ENCODE measurements at places on chromosomes 2 and 18.
A peak's percentile ranks its signal among the peaks of the same experiment; 100 is the strongest.

DNA sequence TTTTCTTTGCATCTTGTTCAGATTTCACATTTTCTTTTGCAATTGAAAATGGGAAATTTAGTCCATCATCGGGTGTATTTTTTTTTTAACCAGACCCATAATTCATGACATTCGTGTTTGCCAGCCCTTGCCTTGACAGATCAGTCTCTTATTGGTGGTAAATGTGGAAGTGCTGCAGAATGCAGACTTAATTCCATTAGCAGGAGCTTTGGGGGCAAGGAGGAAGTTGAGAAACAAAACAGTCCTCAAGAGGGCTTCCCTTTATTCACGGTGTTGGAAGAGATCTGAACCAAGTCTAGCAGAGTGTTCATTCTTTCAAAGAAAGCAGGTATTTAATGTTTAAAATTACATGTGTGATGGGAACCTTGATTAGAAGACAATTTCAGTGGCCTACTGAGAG, 16.6 kb upstream of the RPE start:
- no peak for DNase-seq

GRCh38 chr2:56522605-56523089, 338.9 kb downstream of the CCDC85A start:
- DNase-seq: no peak

GRCh38 chr2:213733893-213734292, 449.6 kb downstream of the SPAG16 start:
- DNase-seq: no peak

- no peak for DNase-seq
Measured at GRCh38 chr18:34871435-34871834, 161.3 kb downstream of the DTNA start.

- DNase-seq: no peak
Measured at GRCh38 chr18:59906203-59906602, 6.4 kb downstream of the PMAIP1 start.

DNA sequence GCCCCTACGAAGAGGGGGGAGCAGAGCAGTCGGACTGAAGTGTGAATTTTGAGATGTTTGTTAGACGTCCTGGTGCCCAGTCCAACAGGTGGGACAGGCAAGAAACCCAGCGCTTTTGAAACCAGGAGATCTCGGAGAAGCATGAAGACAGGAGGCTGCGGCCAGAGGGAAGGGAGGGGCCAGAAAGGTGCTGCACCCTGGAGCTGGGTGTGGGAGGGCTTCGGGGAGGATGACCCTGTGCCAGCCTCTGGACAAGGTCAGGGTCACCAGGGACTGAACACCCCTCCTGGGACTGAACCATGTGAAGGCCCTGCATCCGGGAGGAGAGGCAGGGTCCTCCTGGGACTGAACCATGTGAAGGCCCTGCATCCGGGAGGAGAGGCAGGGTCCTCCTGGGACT, 6.1 kb downstream of the TMEM18 start:
- no peak for DNase-seq

- no peak for DNase-seq
Measured at GRCh38 chr2:8627019-8627691, 54.7 kb upstream of the ID2 start.

DNA sequence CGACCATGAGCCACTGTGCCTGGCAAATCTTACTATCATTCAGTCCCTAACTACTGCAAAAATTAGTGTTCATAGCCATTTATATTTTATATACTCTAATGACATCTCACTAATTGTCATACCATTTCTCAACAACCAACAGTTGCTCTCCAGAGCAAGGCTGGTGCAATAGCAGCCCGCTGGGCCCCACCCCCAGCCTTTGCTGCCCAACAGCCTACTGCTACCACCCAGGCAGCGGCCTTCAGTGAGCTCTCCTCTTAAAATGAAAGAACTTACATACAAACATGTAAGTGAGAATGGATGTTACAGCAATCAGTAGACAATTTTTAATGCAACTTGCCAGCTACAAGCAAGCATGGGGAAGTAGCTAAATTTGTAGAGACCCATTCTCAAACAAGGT, 90.5 kb downstream of the HNRNPLL start:
- DNase-seq: no peak

GRCh38 chr18:73544617-73545016, 603.0 kb downstream of the FBXO15 start:
- DNase-seq: no peak

- no peak for DNase-seq
Measured at GRCh38 chr2:33322612-33323011, 153.8 kb upstream of the RASGRP3 start.

- DNase-seq: no peak
Measured at GRCh38 chr2:148882051-148882450, 7.0 kb downstream of the KIF5C start.

DNA sequence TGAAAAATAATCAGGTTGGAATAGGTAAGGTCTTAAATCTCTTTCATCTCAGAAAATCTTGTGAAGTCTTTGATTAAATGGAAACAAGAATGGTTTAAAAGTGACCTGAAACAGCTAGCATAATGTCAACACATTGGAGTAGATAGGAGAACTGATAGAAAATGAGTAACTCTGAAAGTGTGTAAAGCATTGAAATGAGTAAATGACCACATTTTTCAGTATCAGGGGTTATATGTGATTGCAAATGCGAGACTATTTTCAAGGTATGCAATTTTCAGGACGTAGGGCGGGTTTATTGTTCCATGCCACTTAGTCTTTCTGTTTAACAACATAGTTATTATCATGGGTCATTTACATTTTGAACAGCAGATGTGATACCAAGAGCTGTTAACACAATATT, 1383.2 kb downstream of the LRP1B start:
- DNase-seq: no peak

GRCh38 chr2:220847589-220847988, 724.5 kb downstream of the EPHA4 start:
- no peak for DNase-seq

- no peak for DNase-seq
Measured at GRCh38 chr2:101135412-101136296, 15.5 kb downstream of the TBC1D8 start.

DNA sequence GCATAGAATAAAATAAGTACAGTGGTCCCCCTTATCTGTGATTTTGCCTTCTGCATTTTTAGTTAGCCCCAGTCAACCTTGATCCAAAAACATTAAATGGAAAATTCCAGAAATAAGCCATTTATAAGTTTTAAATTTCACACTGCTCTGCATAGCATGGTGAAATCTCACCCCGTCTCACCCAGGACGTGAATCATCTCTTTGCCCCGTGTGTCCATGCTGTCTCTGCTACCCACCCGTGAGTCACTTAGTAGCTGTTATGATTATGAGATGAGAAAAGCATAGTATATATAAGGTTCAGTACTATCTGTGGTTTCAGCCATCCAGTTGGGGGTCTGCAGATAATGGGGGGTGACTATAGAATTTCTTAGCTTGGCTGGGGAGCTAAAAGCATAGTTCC, 67.3 kb downstream of the RHBDD1 start:
- no peak for DNase-seq

GRCh38 chr2:42744545-42745082, 19.3 kb downstream of the OXER1 start:
- no peak for DNase-seq

GRCh38 chr2:1518331-1518803, 105.1 kb downstream of the TPO start:
- no peak for DNase-seq

GRCh38 chr2:175449616-175450015, 268.1 kb upstream of the ATP5MC3 start:
- no peak for DNase-seq

DNA sequence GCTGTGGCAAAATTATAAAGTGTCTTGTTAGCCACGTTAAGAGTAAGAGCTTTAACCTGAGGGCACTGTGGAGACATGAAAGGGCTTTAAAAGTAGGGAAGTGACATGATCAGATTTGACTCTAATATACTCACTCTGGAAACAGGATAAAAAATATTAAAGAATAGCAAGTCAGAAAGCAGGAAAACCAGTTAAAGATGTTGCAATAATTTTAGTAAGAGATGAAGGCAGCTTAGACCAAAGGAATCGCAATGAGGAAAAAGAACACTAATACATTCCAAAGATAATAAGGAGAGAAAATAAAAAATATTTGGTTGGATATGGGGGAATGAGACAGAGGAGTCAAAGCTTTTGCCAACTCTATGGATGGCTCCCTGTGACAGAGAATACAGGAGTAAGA, 183.8 kb downstream of the DYM start:
- DNase-seq: no peak

GRCh38 chr2:144166743-144167142, 353.2 kb downstream of the ZEB2 start:
- DNase-seq: no peak

DNA sequence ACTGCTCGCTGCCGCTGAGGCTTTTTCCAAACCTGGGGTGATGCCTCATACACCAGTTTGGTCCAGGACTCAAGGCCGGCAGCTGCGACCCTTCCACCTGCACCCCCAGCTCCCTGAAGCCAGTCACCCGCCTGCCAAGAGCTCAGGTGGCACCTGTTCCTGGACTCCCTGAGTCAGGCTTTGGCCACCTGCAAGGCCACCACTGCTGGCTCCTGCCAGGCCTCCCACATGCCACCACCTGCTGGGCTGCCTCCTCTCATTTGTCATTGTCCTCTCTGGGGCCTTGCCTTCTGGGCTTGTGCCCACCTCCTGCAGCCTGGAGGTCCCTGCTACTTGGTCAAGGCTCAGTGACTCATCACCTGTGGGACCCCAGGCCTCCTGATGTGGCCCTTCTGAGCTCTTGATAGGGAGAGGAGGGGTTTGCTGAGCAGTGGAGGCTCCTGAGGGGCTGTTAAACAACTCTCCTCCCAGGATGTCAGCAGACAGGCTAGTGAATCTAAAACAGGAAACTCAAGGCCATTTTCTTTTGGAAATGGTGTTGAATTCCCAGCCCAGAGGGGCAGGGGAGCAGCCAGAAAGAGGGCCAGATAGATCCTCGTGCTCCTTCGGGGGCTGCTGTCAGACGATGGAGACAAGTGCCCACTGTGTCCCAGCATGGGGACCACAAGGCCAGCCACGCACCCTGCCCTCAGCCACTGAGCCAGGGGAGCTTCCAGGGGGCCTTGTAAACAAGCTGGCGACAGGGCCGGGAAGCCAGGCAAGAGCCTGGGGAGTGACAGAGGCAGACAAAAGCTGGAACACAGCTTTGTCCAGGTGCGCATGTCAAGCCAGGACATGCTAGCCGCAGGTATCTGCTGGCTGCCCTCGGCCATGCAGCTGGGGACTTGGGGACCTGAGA, 416.8 kb downstream of the LRATD1 start:
- DNase-seq: no peak

- no peak for DNase-seq
Measured at GRCh38 chr2:27159271-27159670, 10.5 kb downstream of the TCF23 start.

DNA sequence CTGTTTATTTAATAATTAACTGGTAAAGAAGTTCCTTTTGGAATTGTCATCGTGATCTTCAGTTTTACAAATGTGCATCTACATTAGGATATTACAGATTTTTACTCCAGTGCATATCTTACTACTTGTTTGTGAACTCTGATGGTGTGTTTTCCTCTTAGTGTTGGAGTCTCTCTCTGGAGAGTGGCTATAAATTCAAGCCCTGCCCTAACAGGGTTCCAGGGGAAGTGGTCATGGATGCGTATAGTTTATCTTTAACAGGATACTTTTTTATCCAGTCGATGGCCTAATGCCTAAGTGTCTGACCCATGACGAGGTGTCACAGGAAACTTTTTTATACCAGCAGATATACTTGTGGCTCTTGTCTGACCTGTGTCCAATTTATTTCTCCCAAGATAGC, 75.4 kb downstream of the CHN1 start:
- DNase-seq: no peak

DNA sequence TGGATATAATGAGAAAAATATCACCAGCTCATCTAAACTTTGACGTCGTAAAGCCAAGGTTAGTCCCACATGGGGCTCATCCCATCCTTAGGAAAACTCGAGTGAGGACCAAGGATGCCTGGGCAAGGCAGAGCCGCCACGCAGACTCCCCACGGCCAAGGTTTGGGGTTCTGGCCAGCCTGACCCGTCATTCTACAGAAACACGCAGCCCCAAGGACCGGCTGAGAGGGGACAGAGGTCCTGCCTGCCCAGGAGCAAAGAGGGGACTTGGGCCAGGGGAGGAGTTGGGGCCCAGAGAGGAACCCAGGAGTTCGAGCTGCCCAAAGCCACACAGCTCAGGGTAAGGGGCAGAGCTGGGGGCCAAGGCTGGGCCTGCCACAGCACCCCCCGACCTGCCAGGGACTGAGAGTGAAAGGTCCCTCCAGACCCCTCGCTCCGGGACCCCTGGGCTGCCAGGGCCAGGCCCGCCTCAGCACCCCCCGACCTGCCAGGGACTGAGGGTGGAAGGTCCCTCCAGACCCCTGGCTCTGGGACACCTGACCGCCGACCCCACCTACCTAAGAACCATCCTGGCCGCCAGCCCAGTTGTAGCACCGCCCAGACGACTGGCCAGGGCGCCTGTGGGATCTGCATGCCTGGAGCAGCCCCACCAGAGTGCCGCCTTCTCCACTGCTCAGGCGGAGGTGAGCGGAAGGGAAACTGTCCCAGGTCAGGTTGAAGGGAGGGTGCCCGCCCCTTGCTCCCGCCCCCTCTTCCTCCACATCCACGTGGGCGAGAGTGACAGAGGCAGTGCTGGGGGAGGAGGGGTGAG, at the start of gene PDCD1:
Gene PDCD1, minus strand, starts transcription at position 689 of the 811 bp plus-strand sequence. Its CDS starts 56 bp downstream, at position 633.
- DNase-seq: peak; percentile 64

DNA sequence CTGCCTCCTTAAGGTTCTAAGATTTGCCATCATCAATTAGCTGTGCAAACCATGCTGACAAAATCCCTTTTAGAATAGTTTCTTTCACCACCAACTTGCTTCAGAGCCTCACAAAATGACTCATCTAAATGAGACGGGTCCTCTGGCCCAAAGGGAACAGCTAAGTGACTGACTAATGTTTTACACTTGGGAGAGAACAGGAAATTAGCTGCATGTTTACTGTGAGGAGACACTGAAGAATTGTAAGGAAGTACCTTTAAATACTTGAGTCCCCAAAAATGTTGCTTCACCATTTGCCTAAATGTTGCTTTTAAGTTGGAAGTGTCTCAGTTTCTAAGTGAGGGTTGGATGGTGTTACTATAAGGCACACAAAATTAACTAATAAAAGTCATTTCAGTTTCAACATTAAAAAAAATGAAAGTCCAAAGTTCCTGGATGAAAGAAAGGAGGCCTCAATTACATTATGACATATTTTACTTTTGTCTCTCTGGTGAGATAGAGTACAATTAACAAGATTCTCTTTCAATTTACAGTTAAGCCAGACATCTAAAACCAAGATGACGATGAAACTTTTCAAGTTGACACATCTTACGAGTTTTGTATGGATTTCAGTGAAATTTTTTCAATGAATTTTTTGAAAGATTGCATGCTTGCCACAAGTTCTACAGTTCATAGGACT, 229.1 kb upstream of the FN1 start:
- no peak for DNase-seq

DNA sequence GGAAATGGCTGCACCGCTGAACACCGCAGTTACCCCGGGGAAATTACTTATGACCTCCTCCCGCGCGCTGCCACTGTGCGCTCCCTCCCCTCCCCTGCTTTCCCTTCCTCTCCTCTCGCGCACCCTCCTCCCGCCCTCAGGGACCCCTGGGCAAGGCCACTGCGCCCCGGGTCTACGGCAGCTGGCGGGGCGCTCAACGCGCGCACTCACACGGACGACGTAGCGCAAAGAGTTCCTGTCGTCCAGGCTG, 7.9 kb downstream of the ALPP start:
- DNase-seq: no peak

- DNase-seq: no peak
Measured at GRCh38 chr18:24421831-24422230, 4.6 kb upstream of the IMPACT start.
